AML-193 (cell line): ENCODE measurements at places on chromosomes 5 and 9.

- DNase-seq: no peak
Observed at GRCh38 chr5:34624691-34625090, 31.4 kb upstream of the RAI14 start.

GRCh38 chr5:151086905-151087360 is 6.1 kb upstream of the TNIP1 start:
- no peak for DNase-seq

GRCh38 chr5:77355751-77356150 is 136.4 kb downstream of the WDR41 start:
- DNase-seq: no peak

GRCh38 chr9:96048104-96048955 is 172.8 kb downstream of the ERCC6L2 start:
- no peak for DNase-seq

DNA sequence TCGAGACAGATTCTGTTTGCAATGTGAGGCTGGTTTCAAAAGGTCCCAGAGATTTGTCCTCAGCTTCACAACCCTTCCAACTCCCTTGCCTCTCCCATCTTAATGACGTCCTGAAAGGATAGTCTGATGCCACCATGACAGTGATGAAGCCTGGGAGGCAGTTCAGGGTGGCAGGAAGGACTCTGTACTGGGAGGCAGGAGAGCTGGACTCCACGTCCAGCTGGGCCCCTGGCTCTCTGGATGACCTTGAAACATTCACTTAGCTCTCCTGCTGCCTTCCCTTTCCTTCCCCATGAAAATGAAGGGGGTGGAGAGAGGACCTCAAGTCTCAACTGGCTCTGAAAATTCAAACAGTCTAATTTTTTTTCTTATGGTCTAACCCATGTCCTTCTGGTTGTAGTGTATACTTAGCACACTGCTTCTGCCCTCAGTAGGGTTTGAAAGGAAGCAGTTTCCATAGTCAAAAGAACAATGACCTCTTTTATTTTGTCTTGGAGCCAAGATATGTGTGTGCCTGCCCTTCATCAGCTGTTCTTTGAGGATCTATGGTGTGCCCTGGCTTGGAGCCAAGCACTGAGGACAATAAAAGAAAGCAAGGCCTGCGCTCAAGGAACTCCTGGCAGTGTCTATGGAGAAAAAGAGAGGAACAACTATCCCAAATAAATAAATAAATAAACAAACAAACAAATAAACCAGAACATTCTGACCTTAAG is 188.3 kb downstream of the GRIA1 start:
- no peak for DNase-seq

- no peak for DNase-seq
Observed at GRCh38 chr5:71492817-71493615, 37.6 kb downstream of the BDP1 start.

DNA sequence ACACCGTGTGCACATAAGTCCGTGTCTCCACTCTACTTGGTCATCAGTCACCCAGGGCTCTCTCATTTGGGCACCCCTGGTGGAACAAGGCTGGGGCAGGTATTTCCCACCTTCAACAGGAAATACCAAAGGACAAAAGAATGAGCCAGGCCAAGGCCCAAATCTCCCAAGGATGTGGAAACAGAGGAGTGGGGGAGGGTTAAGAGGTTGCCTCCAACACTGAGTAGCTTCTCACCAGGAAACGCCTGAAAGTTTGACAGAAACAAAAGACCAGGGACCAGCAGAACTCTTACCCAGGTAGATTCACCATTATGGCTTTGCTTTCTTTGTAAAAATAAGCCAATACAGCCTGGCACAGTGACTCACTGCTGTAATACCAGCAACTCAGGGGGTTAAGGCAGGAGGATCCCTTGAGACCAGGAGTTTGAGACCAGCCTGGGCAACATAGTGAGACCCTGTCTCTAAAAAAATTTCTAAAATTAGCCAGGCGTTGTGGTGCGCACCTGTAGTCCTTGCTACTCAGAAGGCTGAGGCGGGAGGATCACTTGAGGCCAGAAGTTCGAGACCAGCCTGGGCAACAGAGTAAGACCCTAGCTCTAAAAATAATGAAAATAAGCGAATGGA is 12.7 kb downstream of the SLC1A3 start:
- DNase-seq: no peak

- DNase-seq: no peak
Observed at GRCh38 chr5:142385194-142385593, 60.4 kb upstream of the SPRY4 start.

DNA sequence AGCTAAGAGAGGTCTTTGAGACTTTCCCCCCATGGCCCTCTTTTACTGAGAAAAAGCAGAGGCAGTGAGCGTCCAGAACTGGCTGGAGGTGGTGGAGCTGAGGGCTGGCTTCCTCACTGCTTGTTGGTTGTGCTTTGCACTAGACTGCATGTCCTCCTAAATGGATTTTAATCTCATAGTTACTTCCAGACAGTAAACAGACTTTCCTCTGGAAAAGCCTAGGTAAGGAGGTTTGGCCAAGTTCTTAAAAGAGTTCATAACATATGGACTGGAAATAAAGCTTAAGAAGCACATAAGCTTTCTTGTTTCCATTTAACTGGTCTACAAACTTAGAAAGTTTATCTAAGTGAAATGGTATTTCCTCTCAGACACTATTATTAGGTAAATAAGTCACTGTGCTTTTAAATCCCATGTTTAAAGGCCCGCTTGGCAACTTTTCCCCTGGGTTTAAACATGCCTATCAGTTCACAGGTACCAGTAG is 2.0 kb downstream of the ASPN start:
- DNase-seq: no peak

DNA sequence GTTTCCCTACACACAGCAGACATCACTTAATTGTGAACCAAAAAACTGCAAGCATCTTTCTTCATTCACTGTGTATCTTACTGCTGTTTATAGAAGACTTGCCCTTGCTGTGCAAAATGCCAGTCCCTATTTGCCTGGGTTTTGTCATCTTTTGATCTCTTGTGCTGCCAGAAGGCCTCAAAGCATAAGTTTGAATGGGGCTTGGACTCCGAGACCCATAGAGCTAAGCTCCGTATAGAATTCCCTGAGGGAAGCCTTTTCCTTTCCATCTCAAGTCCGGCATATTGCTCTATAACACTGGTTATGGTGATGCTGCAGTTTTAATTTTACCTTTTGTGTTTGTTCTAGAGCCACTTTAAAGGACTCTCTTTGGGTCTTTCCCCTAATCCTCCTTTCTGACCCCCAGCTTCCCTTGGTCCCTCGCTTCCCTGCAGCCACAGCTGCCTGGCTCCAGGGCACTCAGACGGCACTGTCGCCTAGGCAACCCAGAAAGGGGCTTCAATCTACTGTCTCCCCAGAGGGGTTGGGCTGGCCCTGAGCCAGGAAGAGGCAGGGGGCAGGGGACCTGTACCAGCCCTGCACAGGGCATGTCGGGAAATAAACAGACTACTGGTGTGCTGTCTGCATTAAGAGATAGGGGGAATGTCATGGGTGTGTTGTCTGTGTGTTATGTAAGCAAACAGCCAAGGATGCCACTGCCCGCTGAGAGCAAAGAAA is 73.4 kb upstream of the MELK start:
- DNase-seq: no peak

GRCh38 chr9:114388764-114389375 is 1.1 kb upstream of the AKNA start:
- no peak for DNase-seq

DNA sequence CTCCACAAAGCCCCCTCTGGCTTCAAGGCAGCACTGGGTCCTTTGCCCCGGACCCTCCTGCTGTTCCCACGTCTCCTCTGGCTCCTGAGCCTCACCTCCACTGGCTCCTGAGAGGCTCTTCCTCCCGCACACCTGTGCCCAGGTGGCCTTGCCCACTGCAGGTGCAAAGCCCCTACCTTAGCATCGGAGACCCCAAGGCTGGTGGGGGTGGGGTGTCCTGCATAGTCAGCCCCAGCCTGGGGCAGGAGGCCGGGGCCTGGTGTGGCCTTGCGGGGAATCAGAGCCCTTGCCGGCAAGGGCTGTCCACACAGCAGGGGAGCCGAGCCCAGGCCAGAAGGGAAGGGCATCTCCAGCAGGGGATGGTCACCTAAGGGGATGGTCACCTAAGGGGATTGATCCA is 41.3 kb upstream of the CEP72 start:
- no peak for DNase-seq

DNA sequence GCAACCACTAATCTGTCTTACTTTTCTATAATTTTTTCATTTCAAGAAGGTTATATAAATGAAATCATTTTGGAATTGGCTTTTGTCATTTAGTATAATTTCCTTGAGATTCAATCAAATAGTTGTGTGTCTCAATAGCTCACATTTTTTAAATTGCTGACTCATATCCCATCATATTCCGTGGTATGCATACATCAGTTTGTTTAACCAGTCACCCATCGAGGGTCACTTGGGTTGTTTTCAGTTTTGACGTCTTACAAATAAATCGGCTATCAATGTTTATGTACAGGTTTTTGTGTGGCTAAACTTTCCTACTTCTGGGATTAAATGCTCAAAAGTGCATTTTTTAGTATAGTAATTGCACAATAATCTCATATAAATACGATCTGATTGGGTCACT is 185.5 kb downstream of the TAF11L14 start:
- no peak for DNase-seq

GRCh38 chr5:177498013-177498787 is 796 bp upstream of the PDLIM7 start:
- no peak for DNase-seq

- no peak for DNase-seq
Observed at GRCh38 chr9:87909310-87910041, 8.3 kb upstream of the SPATA31C1 start.

- DNase-seq: no peak
Observed at GRCh38 chr5:85813146-85813545, 804.6 kb upstream of the COX7C start.

DNA sequence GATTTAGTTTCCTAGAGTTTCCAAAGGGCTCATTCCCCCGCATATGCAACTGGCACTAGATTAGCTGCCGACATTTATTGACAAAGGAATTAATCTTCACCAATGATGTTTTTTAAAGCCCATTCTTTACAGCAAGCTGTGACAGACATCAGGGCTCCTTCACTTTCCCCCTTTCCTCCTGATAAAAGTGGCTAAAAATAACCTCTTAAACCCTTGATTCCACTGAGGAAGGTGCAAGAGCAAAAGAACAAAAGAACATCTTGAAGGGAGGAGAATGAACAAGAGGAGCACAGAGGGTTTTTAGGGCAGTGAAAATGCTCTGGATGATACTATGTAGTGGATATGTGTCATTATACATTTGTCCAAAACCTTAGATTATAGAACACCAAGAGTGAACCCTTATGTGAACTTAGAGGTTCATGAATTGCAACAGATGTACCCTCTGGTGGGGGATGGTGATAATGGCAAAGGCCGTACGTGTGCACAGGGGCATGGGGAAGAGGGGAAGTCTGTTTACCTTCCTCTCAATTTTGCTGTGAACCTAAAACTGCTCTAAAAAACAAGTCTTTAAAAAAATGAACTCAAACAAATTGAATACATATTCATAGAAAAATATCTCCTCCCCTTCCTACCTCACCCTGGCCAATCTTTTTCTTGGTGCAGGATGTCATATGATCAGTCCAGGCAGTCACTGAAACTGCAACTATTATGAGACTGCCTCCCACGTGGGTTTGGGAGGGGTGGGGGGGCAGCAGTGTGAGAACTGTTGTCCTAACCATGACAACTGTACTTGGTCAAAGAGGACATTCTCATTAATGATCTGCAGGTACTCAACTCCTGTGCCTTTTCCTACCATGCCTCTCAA is 83.0 kb downstream of the MARCHF3 start:
- no peak for DNase-seq

DNA sequence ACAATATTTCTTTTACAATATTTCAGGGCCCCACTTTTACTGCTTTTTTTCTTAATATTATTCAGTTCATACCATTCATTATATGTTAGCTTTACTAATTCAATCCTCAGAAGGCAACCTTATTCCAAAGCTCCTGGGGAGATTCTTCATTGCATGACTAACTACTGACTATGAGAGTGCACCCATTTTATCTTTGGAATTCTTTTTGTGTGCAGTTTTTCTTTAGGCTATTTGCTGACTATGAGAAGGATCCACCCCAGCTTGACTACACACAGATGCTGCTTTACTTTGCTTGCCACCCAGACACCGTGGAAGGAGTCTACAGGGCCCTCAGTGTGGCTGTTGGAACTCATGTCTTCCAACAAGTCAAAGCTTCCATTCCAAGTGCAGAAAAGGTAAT is 56.9 kb upstream of the IL7R start:
- no peak for DNase-seq

DNA sequence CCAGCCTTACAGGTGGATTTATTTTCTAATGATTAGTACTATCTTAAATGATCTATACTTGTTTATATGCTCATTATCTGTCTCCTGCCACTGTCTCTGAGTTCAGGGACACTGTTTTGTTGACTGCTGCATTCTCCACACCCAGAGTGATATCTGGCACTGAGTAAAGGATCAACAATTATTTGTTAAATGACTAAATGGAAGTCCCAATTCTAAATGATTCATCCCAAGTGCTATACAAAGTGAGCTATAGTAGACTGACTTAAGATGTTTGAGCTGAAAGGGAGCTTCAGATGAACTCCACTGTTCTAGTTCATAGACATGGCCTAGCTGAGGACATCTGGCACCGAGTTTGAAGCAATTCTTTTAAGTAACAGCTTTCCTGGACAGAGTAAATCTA is 40.5 kb downstream of the ITGA2 start:
- DNase-seq: no peak

DNA sequence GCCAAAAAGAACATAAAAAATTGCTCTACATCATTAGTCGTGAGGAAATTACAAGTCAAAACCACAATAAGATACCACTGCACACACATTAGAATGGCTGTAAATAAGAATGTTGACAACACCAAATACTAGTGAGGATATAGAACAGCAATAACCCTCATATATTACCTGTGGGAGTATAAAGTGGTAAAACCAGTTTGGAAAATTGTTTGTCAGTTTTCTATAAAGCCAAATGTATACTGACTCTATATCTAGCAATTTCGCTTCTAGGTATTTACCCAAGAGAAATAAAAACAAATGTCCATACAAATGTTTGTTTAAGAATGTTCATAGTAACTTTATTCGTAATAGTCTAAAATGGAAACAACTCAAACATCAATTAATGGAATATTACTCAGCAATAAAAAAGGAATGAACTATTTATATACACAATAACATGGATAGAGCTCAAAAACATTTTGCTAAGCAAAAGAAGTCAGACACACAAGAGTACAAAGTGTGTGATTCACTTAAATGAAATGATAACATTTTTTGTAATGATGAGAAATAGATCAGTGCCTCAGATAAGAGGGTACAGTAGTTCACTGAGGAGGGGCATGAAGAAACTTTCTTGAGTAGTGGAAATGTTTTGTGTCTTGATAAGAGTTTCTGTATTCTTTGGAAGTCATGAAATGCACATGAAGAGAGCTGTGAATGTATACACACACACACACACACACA is 219.6 kb upstream of the ZNF462 start:
- DNase-seq: no peak

DNA sequence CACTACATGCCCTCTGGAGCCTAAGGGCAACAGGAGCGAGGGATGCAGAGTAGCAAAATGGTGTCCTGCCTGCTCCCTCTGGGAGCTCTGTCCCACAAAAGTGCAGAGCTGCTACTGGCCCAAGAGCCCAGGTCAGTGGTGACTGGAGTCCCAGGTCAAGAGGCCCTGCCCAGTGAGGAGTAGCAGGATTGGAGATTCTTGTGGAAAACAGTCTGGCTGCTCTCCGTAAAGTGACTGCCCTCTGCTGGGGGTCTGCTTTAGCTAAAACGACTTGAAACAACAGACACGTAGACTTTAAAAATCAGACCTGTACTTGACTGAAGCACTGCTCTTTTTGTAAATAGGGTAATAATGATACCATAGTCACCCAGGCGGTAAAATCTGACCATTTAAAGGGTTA is 917.0 kb downstream of the MAT2B start:
- no peak for DNase-seq

- DNase-seq: peak; percentile 50
Observed at GRCh38 chr5:1800472-1801221, 560 bp upstream of the NDUFS6 start.
